GF-D8 (cell line): ENCODE measurements at places on chromosomes 1 and 21.

- DNase-seq: no peak
Observed at GRCh38 chr1:182359645-182360044, 31.9 kb downstream of the GLUL start.

DNA sequence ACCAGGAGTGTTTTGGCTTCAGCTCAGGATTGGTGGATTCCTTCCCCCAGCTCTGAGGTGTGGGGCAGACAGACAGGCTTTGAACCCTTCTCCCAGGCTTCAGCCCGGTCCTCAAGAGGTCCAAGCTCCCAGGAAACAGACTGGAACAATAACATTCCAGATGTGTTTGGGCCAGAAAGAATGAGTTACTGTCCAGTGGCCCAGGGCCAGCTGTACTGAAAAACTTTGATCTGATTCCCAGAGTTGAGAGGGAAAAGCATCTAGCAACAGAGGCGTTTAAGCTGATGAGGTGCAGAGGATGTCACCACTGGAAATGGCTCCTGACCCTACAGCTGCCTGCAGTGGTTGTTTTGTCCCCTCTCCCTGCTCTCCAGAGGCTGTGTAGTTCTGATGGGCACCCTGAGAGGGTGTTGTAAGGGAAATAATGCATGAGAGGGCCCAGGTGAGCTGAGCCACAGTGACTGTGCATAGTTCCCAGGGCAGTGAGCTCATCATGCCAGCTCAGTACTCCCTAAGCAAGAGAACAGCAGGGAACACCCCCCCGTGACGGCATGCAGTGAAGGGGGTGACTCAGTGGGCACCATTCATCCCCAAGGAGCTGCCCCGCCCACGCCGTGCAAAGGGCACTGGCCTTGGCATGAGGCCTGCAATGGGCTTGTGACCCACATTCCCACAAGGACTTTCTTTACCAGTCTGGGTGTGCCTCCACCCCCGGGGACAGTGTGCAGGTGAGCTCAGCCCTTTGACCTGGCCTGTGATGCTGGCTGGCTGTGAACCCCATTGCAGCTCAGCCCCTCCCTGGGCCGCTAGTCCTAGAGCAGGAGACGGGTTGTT is 13.8 kb upstream of the SFN start:
- DNase-seq: no peak

DNA sequence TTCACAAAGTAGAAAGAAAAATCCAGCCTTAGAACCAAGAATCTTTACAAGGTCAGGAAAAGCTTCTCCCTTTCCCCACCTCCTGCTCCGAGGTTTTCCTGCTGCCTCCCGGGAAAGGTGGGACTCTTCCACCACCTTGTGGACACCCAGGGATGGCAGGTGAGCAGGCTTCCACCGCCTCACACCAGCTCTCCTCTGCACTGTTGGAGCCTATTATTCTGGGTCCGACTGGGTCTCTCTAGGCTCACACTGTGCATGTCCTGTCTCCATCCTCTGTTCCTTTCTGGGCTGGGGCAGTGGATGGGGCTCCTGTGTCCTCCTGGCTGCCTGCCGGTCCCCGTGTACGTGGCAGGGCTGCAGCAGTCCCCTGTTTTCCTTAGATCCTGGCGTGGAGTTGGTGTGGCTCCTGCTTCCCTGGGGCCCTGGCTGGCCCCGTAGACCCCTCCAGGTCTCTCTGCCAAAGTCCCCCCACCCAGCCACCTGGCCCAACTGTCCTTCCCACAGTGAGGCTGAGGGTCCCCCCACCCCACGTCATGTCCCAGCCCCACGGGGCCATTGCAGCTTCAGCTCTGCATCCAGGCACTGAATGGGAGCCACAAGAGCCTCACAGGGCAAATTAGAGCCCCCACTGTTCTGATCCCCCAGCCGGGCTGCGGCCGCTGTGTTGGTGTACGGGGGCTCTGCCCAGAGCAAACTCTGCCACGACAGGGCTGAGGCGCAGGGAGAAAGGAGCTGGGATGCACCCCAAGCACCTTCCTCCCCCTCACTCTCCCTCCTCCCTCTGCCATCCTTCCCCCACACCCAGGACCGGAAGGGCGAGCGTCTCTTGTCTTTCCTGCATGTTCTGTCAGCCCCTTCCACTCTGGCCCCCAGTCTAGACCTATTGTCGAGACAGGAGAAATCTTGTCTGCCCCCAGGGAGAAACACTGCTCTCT is 3.3 kb upstream of the SLC45A1 start:
- no peak for DNase-seq

DNA sequence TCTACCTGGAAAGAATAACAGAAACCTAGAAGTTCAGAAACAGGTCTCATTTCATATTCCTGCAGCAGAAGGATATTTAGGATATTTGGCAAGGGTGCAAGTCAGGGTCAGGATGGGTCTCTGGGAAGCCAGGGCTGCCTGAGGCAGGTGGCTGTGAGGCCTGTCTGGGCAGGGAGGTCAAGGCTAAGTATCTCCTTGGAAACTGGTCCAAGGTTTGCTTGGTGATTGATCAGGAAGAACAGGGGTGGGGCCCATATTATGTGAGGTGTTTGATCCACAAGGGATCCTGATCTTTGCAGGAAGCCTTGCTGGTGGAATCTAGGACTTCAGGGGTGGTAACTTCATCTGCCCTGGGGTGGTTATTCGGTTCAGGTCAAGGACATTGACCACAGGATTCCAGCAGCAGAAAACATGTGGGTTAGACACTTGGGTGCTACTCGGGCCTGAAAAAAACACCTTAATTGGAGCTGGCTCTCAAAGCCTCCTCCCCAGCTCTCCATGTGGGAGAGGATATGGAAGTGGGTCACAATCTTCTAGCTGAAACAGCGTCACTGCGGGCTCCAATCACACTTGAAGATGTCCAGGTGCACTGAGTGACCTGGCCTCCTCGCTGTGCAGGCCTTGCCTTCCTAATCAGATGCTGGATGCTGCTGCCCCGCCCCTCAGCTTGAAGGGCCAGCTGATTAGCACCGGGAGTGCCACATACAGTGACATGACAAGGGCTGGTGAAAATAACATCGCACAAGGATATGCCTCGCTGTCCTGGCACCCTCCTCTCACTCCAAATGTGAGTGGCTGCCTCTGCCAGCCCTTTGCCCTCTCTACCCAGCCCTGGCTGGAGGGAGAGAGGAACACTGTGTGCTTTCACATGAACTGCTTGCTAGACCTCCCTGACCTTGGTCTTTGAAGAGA is 8.7 kb downstream of the CTNNBIP1 start:
- DNase-seq: no peak

DNA sequence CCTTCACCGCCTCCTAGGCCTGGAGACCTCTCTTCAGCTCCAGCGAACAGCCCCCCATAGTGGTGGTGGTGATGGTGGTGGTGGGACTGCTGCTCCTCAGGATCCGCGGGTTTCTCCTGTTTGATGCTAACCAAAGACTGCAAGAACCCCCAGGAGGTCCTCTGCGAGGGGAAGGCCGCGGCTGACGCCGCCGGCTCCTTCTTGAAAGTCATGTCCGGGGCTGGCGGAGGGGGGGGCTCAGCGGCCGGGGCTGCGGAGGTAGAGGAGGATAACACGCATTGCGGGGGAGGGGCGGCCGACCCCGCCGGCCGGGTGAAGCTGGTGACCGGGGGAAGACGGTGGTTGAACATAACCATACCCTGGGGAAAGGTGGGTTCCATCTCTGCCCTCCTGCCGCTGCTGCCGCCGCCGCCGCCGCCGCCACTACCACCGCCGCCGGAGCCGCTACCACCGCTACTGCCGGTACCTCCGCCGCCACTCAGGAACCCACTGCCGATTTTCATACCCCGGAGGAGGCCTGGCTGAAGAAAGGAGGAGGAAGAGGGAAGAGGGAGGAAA is 554 bp downstream of the ZNF281 start:
- DNase-seq: no peak

GRCh38 chr21:36450511-36450910 is 29.4 kb downstream of the CLDN14 start:
- DNase-seq: no peak

DNA sequence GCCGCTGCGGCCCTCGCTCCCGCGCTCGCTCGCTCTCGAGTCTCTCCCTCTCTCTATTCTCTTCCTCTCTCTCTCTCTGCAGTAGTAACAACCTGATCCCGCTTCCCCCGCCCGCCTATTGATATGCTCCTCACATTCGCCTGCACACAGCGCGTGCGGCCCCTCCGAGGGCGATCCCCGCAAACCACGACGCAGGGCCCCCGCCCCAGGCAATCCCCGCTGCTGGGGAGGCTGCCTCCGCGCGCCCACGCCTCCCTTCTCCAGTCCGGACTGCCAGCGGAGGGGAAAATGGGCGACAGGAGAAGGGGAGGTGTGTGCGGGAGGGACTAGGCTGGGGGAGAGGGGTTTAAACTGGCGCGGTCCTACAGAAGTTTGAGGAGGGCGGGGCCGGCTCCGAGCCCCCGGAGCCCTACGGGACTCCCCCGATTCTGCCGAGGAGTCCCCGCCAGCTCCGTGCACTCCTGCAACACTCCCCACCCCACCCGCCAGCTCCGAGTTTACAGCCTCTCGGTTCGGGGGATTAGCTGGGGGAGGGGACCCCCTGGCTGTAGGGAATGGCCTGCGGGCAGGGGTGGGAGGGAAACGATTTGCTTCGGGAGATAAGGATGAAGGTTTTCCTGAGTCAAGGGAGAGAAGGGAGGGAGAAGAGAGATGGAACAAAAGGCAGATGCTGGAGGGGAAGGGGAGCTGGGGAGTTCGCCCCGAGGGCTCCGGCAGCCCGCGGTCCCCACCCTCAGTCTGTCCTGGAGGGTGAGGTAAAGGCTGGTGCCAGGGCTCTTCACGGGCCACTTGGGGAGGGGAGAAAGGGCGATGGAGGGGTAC is 66.6 kb downstream of the SYT2 start:
- DNase-seq: no peak

GRCh38 chr1:241375886-241376285 is 18.9 kb upstream of the RGS7 start:
- no peak for DNase-seq

DNA sequence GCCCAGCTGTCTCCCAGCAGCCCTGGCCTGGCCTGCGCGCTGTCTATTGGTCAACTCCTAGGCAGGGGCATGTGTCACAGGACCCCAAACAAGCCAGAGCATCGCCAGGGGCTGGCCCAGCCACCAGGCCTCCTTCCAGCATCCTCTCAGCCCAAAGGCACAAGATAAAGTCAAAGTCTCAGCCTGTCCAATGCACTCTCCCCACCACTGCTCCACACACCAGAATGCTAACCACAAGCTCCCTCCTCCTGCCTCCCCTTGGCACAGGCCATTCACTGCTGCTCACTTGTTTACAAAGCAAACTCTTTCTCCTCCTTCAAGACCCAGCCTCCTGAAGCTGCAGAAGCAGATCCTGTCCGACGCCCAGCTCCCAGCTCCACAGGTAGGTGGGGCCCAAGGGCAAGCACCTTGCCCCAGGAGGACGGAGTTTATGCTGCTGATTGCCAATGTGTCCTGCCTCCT is 133.4 kb downstream of the DMRTB1 start:
- DNase-seq: no peak

DNA sequence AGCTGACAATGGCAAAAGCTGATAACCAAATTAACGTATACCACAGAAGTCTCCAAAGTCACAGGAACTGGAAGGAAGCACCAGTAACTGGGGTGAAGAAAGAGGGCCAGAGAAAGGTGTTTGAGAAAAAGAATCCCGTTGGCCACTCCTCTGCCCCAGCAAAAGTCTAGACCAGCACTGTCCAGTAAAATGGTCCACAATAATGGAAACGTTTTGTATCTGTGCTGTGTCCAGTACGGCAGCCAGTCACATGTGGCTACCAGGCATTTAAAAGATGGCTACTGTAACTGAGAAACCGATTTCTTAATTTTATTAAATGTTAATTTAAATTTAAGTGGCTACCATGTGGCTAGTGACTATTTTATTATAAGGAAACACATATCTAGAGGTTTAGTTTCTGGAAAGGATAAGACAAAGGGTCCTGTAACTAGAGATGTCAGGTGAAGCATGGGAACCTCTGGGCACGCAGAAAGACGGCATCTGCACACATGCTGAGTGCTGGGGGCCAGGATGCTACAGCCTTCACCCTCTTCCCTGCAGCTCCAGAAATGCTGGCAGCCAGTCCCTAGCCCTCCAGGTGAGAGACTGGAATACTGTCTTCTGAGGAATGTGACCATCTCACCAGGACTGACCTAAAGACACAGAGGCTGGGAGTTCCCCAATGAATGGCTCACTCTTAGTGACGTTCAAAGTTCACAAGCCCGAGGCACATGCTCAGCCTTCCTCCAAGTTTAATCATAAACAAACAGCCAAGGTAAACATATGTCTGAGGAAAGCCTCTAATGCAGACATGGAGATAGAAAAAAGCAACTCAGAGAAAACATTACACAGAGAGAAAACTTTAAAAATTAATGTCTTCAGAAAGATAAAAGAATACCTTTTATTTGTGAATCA is 50.7 kb downstream of the JAK1 start:
- no peak for DNase-seq
